ENCODE measurements at places on chromosomes 11 and 22. TPM values are rescaled to one million over a fixed set of nuclear protein-coding genes. Genes with fewer than 3 reads are reported as not detected.

DNA sequence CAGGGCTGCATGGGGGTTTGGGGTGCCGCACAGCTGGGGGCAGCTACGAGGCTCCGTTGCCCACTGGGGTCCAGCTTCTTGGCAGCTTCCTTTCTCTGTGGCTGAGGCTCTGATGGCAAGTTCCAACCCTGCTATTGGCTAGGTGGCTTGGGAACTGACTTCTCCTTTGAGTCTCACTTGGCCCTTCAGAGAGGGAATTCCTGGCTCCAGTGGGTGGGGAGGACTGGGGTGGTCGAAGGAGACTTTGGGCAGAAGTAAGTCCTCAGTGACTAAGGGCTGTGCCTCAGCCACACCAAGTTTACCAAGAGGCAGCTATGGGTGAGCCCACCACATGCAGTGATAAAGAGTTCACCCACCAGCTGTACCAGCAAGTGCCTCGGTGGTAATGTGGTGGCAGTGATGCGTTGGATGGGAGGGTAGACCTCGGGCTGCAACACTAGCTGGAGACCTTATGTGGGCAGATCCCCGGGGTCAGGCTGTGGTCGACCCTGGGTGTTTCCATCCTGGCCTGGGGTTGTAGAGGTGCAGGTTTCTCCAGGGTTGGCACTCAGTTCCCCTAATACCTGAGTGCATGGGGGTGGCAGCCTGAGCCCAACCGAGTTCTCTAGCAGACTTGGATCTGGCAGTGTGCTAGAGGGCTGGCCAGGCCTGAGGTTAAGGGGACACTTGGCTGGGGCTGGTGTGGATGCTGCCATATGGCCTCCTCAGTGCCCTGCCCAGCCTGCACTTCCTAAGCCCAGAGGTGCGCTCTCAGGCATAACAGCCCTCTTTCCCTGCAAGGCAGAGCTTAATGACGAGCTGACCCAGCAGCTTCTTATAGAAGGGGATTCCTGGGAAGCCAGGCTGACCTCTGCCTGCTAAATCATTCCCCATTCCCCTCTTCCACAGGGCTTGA is 197.0 kb upstream of the CADM1 start:
- DNase-seq: no peak

GRCh38 chr22:17741866-17742526 is 32.3 kb downstream of the BID start:
- DNase-seq: no peak

- DNase-seq: no peak
Measured at GRCh38 chr22:26753125-26753862, 95.9 kb downstream of the MIAT start.

DNA sequence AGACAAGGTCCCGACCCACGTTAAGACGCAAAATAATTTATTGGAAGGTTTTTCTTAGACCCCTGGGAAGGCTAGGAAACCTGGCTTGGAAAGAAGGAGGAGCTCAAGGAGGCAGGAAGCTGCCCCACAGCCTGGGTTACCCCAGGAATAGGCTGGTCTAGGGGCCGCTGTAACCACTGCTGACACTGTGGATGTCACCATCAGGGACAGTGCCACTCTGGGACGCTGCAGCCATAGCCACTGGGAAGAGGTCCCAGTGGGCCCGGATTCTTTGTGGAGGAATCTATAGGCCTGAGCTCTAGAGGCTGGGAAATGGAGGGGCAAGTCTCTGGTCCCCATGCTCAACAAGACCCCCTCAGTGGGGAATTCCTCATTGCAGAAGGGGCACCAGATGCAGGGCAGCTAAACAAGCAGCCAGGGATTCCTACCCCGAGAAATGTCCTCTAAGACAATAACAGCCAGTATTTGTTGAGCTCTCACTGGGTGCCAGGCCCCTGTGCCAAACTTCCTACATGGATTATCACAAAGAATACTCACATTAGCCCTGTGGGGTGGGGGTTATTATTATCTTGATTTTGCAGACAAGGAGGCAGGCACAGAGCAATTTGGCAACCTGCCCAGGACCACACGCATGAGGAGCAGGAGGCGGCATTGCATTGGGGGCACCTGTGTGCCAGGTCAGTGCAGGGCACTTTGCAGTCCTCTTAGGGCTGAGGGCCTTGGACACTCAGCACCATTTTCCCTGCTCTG is 19.5 kb upstream of the CHKA start:
- no peak for DNase-seq

GRCh38 chr11:36508743-36509142 is 1.3 kb downstream of the TRAF6 start:
- no peak for DNase-seq

DNA sequence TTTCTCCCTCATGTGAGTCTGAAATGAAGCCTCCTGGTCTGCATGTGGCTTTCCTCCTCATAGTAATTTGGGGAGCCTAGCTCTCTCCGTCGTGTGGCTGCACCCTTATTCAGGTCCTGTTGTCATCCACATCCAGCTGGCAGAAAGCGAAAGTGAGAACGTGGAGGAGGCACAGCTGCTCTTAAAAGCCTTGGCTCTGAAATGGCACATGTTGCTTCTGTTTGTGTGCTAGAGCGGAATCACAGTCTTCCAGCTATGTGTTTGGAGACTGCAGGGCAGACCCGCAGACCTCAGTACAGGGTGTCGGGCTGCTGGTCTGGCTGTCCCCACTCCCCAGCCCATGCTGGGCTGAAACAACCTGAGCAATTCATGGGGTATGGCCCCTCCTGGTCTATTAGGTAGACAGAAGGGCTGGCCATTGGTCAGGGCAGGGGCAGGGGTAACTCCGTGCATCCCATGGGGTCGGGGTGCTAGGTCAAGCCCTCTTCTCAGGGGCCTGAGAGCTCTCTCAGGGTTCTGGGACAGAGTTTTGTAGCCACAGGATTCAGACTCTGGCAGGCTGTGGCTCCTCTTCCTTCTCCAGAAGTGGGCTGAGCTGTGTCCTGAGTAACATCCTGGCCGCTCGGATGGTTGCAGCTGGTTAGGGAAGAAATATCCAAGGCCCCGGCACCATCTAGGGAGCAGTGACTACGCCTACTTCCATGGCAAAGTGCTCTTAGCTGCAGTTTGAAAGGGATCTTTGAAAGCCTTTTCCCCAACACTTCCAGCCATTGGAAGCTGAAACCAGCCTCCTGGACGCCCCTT is 50.6 kb downstream of the C11orf96 start:
- DNase-seq: no peak

Gene SAA4
- not detected for polyA plus RNA-seq
